Hematopoietic multipotent progenitor cell treated with erythropoietin and hydrocortisone succinate and interleukin-3 and kit ligand, for 8 days (in vitro differentiated cells): ENCODE measurements at places on chromosomes 1 and 21.

GRCh38 chr1:12519693-12520364, 98.2 kb downstream of the DHRS3 start:
- no peak for DNase-seq

DNA sequence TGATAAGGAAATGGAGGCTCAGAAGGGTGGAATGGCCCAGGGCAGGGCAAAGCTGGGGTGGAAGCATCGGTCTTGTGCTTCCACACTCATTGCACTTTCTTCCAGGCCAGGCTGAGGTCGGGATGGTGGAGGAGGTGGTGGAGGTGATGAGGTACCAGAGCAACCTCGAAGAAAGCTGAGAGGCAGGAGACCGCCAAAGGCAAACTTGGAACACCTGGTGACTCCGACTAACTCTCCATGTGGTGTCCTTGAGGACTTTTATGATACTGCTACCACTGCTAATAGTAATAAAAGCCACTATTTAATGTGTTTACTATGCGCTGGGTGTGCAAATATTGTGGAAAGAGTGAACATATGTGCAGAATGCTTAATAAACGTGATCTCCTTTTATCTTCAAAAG, 16.9 kb upstream of the BTG2 start:
- no peak for DNase-seq

DNA sequence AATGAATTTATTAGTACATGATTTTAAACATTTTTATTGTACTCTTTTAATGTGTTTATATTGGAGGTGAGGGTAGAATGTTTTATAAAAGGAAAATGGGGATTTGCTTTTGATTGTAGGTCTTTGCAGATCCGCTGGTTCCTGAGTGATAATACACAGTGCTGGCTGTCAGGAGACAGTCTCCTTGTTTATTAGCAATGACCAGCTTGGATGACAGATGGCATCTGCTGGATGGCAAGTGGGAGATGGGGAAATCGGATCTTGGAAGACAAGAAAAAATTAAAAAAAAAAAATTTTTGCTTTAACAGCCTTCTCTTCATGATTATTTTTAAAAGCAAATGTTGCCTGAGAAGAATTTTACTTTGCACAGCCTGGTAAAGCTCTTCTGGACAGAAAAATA, 4.4 kb upstream of the PHTF1 start:
- no peak for DNase-seq

GRCh38 chr1:21568006-21568746, 59.0 kb downstream of the ALPL start:
- DNase-seq: no peak

DNA sequence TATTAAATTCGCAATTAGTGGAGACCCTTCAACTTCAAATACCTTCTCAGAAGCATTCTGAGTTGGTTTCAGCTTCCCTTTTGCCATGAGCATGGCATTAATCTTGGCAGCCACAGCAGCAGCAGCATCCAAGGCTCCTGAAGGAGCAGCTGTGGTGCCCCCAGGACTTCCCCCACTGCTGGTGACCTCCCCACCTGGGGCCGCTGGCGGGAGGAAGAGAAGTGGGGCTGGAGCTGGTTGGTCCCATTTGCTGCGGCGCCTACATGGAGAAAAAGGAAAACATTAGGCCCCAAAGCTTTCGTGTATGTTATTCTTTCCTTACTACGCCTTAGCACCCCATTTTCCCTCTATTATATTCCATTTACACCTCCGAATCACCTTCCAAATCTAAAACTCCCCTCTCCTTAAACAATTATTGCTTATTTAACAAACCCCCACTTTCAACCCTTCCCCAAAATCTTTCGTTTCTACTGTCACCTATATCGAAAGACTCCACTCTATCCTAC, 569 bp downstream of the KHDC4 start:
- DNase-seq: no peak

DNA sequence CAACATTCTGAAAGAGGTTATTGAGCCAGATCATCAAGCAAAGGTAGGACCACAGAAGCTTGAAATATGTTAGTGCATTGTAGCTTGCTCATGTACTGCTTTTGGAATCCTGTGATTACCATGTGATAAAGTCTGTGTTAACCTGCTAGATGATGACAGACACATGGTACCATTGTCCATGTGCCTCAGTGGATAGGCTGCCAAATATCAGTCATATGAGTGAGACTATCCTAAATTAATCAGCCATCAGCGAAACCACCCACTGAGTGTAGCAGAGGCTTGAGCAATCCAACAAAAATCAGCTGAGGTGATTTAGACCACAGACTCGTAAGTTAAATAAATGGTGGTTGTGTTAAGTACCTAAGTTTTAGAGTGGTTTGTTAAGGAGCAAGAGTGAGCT, 32.7 kb upstream of the CRB1 start:
- no peak for DNase-seq

DNA sequence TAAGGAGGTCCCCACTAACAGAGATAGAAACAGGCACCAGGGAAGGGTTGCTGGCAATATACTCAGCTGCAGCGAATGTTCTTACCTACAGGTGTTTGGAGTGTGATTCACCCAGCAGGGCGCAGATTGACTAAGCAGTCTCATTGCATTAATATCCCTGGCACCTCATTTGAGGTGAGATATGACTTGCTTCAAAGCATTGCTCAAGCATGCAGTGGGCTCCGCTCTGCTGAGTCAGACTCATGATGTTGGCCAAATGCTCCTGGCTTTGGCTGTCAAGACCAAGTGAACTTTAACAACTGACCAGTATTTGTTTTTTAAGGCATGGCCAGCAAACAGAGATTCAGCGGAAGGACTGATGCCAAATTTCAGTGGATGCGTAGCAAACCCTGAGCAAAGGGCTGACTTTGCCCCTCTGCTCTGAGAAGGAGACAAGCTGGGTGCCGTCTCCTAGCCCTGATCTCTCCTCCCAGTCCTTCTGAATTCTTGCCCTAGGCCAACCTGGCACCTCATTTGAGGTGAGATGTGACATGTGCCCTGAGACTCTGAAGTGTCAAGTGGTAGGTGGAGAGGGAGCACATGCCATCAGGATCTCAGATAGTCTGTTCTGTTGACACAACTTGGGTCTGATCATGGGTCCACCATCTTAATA, 187.1 kb upstream of the COA6 start:
- DNase-seq: no peak

GRCh38 chr1:37156646-37157045, 122.3 kb upstream of the GRIK3 start:
- no peak for DNase-seq

- no peak for DNase-seq
Measured at GRCh38 chr21:46207920-46208591, 20.5 kb downstream of the LSS start.

GRCh38 chr1:244154872-244155531, 103.9 kb downstream of the ZBTB18 start:
- DNase-seq: no peak

- no peak for DNase-seq
Measured at GRCh38 chr21:14617871-14618270, 71.8 kb upstream of the SAMSN1 start.

DNA sequence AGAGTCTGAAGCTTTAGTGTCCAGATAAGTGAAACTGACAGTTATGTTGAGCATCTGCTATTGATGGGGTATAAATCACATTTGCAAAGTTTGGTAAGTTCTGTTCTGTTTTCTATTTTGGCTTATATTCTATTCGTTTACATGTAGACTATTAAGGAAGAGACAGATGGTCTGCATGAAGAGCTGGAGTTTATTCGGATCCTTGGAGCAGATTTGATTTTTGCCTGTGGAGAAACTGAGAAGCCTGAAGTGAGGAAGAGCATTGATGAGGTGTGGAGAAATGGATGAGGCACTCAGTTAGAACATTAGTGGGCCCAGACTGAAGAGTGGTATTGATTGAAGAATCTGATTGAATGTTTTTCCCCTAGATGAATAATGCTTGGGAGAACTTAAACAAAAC, 50.6 kb upstream of the BMP8A start:
- DNase-seq: no peak

- DNase-seq: no peak
Measured at GRCh38 chr1:2607641-2608091, 21.1 kb downstream of the PRXL2B start.

- no peak for DNase-seq
Measured at GRCh38 chr21:45859041-45859761, 122.4 kb upstream of the COL6A1 start.

GRCh38 chr1:119141020-119141424, 569 bp upstream of the WARS2 start:
- peak; percentile 69 for DNase-seq

DNA sequence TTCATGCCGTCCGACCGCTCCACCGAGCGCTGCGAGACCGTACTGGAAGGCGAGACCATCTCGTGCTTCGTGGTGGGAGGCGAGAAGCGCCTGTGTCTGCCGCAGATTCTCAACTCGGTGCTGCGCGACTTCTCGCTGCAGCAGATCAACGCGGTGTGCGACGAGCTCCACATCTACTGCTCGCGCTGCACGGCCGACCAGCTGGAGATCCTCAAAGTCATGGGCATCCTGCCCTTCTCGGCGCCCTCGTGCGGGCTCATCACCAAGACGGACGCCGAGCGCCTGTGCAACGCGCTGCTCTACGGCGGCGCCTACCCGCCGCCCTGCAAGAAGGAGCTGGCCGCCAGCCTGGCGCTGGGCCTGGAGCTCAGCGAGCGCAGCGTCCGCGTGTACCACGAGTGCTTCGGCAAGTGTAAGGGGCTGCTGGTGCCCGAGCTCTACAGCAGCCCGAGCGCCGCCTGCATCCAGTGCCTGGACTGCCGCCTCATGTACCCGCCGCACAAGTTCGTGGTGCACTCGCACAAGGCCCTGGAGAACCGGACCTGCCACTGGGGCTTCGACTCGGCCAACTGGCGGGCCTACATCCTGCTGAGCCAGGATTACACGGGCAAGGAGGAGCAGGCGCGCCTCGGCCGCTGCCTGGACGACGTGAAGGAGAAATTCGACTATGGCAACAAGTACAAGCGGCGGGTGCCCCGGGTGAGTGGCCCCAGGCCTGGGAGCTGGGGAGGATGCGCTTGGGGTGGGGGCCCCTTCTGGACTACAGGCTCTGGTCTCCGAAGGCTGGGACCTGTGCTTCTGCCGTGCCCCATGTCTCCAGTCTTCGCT, 1.1 kb downstream of the SKI start:
- DNase-seq: peak; percentile 75

DNA sequence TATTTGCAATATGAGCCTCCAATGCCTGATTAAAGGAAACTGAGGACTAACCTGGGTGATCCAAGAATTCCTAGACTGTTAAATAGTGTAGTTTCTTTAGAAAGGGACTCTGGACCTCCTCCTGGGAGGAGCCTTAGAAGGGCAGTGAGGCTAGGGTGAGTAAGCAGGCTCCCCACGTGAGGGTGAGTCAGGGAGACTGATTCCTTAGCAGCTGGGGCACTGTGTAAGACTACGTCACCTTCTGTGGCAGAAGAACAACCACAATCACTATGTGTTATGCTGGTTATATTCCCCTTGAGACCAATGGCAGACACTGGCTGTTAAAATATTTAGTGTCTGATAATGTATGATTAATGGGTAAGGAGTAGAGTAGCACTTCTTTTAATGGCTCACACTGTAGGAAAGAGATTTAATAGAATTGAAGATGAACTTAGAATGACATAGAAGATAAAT, 53.3 kb upstream of the SYT14 start:
- peak; percentile 23 for DNase-seq

DNA sequence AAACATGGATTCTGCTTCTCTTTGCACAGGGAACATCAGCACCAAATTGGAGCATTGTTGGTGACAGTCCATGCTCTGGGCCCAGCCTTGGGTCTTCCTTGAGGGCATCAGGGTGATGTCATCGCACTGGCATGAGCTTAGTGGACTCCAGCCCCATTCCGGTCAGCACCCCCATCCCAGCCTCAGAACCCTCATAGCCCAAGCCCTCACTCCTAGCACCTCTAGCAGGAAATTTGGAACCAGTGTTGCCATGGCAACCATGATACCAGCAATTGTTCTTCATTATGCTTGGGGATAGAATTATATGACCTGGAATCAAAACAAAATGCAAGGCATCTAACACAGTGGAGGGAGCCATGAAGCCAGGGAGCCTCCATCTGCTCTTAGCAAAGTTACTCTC, 83.1 kb downstream of the VWA5B1 start:
- DNase-seq: no peak

GRCh38 chr1:168246506-168246905, 20.7 kb downstream of the SFT2D2 start:
- DNase-seq: no peak

DNA sequence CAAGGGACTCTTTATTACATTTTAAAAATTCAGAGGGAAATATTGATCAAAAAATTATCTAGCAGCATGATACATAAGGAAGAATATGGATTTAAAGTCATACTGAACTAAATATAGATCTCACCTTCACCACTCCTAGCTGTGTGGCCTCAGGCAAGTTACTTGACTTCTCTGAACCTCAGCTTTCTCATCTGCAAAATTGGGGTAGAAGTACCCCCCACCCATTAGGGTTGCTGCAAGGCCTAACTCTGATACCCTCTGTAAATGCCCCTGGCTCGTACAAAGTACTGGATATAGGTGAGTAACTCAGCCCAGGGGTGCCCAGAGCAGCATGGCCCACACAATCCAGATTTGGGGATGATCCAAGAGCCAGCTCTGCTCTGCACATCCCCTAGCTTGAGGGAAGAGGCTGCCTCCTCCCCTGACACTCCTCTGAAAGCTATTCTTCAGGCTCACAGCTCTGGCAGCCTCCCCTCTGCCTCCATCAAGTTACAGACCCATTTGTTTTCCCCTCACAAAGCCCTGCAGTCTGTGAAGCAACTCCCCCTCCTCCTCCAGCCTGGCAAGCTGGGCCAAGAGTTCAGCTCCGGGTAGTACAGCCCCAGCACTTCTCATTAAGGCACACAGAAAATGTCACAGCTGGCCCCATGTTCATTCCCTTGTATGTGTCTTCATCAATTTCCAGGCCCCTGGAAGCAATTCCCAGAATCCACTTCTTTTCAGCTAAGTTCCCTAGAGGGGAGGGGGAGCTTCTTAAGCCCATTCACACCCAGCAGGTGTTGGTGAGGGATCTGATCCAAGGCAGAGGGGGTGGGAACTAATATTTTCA, 143.7 kb downstream of the PLPP3 start:
- DNase-seq: no peak

- no peak for DNase-seq
Measured at GRCh38 chr1:219902951-219903350, 25.4 kb downstream of the SLC30A10 start.
